CD4-positive, CD25-positive, alpha-beta regulatory T cell (primary cell): ENCODE measurements at places on chromosomes 7 and 10.

DNA sequence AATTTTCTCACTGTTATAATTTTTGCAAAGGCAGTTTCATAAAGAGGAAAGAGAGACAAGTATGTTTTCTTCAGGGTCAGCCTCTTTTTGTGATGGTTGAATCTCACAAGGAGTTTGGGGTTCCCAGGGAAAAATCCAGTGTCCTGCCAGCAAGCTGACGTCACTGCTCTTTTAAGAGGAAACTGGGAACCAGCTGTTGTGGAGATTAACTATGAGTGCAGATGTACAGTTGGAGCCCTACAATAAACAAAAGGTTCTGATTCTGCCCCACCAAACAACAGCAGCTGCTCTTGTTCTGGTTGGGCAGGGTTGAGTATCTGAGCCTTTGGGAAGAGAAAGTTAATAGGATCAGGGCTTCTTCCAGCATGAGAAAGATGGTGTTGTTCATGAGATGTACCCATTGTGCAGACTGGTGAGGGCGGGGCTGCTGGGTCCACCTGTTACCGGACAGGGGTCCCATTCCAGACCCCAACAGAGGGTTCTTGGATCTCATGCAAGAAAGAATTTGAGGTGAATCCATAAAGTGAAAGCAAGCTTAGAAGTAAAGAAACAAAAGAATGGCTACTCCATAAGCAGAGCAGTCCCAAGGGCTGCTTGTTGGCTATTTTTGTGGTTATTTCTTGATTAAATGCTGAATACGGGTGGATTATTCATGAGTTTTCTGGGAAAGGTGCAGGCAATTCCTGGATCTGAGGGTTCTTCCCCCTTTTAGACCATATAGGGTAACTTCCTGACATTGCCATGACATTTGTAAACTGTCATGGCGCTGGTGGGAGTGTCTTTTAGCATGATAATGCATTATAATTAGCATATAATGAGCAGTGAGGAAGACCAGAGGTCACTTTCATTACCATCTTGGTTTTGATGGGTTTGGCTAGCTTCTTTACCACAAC lies 12.5 kb downstream of the PRF1 start:
- DNase-seq, result no peak

- no peak for DNase-seq
Observed at GRCh38 chr7:37493123-37493522, 44.5 kb upstream of the ELMO1 start.

DNA sequence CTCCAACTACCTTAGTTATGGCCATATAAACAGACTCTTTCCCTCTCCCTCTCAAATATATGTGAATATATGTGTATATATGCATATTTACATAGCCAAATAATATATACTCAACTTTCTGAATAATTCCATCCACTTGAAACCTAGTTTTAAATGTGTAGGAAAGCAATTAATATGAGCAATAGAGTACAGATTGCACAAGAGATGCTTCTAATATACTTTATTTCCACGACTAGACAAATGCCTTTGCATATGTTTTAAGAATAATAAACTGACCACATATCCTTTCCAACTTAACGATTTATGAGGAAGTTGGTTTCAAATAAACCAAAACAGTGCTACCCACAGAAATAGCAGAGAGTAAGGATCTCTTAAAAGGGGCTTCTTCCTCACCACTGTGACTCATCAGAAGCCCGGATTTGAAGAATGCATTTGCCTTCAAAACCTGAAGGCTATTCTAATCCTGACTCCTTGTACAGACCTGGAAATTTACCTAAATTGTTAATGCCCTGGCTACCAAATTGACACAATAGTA lies 266.3 kb downstream of the AHR start:
- no peak for DNase-seq

DNA sequence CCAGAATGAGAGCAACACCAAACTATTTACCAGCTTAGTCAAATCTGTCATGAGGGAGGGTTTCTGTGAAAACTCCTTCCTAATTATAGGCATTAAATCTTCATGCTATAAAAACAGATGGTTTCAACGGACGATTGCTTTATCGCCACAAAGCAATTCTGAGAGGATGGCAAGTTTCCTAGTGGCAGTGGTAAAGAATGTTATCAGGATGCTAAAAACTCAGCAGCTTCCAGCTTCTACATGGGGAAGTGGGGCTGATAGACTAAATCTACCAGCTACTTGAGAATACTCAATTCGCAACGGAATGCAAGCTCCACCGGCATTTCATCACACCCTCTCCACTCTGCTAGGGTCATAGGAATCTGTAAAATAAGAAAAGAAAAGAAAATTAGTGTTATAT lies 41.8 kb downstream of the JCAD start:
- DNase-seq, result no peak

GRCh38 chr7:30824821-30825720 lies 53.9 kb downstream of the MINDY4 start:
- DNase-seq, result no peak

GRCh38 chr7:86814661-86815379 lies 171.1 kb downstream of the GRM3 start:
- no peak for DNase-seq

- DNase-seq, result no peak
Observed at GRCh38 chr7:113197274-113197673, 78.9 kb upstream of the SMIM30 start.

DNA sequence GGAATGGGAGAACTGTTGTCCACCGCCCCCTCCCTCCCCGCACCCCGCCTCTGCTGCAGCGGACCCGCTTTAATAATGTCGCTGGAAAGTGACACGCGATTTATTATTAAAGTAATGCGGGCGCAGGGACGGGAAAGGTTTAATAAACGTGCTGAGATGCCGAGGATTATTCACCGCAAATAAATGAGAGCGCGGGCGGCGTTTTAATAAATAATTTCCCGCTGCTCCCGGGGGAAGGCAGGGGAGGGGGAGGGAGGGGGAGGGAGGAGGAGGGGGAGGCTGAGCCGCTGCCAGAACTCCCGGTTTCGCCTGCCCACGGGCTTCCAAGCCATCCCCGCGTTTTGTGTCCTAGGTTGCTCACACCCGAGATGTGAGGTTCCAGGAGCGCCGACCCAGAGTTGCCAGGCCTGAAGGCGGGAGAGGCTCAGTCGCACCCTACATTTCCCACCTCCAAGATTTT lies 5.1 kb downstream of the KAZALD1 start:
- DNase-seq, result no peak

- DNase-seq, result no peak
Observed at GRCh38 chr10:116099023-116099420, 174.0 kb downstream of the GFRA1 start.

GRCh38 chr7:38280000-38280399 lies 6.6 kb upstream of the TARP start:
- DNase-seq, result no peak

- DNase-seq, result no peak
Observed at GRCh38 chr10:52639652-52640051, 132.9 kb downstream of the MBL2 start.

GRCh38 chr7:26688936-26689506 lies 175.4 kb downstream of the SKAP2 start:
- DNase-seq, result no peak

DNA sequence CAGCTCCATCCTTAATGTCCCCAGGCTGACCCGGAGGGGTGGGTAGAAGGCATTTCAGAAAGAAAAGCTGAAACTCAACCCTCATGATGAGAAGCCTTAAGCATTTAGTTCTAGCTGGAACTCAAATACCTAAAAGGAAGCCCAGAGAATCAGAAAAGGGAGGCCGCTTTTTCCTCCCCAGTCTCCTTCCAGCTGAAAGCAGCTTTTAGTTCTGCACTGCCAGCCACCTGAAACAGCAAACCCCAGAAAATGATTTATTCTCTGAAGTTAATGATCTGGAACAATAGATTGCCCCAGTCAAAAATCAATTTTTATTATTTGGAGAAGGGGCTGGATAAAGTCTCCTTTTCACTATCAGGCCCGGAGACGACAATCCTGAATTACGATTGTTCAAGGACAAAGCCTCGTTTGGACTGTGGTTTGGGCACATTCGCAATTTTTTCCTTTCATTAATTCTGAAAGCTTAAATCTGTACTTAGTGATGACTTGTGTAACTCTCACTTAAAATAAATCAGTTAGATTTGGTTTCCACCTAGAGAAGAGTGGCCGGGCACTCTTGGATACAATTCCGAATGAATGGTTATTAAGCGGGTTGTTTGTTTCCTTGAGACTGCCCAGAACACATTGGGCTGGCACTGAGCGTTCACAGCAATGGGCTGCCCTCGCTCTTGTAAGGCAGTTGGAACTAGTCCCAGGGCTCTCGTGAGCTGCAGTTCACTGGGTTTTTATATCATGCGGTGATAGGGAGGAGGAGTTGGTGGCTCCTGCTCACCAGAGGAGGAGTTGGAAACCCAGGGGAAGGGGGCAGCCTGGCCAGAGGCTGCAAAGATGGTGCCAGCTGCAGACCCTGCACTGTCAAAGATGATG lies 262.2 kb downstream of the CCSER2 start:
- no peak for DNase-seq

DNA sequence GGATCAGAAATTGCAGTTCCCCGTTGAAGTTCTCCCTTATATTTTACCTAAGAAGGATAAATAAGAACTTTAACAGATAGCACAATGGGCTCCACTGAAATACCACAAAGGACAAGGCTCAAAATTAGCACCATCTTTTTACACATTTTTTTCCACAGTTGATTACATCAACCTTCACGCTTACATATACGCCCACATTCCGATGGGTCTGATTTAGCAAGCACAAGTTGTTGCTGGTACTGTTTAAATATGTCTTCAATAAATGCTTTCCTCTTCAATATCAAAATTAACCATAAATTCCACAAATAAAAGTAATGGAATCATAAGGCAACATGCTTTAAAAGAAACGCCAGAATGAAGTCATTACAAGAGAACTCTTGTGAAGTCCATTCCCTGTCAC lies 79.5 kb downstream of the NEBL start:
- DNase-seq, result no peak

DNA sequence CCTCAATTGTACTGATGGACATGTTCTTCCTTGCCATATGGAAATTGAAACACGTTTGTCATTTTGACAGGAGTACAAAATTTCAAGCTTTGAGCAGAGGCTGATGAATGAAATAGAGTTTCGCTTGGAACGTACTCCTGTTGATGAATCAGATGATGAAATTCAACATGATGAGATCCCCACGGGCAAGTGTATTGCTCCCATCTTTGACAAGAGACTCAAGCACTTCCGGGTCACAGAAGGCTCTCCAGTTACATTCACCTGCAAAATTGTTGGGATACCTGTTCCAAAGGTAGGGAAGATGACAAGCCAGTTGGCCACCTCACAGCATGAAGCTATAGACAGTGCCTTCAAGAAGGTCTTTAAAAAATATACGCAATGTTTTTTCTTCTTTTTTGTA lies 43.1 kb downstream of the ATOH7 start:
- DNase-seq, result no peak

GRCh38 chr7:106775552-106775936 lies 89.5 kb upstream of the PIK3CG start:
- no peak for DNase-seq

DNA sequence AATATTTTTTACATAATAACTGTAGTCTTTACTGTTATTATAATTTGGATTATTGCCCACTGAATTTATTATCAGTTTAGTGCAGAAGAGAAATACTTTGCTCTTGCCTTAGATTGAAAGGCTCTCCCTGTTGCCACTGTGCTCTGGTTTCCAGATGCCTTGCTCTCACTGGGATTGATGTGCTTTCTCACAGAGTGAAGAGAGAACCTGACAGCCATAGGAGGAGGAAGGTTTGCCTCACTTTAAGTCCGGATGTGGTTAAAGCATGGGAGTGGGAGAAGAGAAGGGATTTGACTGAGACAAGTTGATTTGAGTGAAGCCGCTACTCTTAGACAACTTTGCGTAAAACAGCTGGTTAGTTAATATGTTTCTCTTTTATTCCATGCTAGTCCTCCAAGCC lies 68.2 kb upstream of the RPA3 start:
- no peak for DNase-seq

DNA sequence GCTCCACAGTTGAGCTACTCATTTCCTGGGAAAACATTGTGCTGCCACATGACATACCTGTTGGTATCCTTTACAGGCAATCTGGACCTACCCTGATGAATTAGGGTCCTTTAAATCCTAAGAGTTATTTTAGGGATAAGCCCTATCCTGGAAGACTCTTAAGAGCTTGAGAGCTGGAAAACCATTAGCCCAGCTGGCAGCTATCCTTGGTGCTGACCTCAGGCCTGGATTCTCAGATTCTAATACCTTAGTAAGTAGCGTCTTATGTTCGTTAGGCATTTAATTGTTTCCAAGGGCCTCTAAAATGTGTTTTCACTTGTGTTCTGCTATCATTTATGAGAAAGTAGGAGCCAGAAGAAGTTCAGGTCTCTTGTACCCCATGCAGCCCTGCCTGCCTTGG lies 93.0 kb upstream of the SORCS3 start:
- no peak for DNase-seq

- no peak for DNase-seq
Observed at GRCh38 chr7:1669954-1670893, at the start of gene ELFN1. Gene ELFN1 (plus strand): TSS chr7:1670277. CDS start chr7:1744597, 74,320 bp downstream.

DNA sequence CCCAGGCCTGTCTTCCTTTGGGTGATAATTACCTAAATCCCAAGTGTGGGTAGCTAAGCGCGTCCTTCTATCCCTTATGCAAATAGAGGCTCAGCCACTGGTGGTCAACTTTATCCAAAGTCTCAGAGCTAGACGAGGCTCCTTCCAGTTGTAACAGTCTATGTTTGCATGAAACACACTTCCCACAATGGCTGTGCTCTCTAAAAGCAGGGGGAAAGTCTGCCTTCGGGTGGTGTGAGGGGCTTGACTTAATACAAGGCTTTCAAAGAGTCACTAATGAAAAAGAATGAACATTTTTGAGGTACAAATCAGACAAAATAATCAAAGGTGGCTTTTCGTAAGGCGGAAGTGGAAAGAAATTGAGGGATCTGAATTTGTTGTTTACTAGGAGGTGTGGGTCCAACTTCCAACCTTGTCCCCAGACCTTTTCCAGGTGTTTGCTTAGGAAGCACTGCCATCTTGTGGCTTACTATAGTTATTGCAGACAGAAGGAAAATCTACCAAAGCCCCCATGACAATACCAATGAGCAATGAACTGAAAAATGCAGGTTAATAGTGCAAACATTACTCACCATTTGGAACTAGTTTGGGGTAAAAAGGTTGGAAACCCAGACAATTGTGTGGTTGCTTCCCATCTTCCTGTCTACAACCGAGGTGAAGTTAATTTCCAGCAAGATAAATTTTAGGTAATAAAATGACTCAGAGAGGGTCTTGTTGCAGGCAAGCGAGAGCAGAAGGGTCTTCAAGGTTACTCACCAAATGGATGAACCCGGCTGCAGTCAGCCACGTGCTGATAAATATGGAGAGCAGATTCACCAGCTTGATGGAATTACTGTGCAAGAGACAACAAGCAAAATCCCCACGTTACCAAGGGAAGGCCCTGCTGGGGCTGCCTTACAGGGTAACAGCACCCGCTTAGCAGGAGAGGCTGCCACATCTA lies 525.7 kb downstream of the KCNMA1 start:
- peak; percentile 14 for DNase-seq

- no peak for DNase-seq
Observed at GRCh38 chr10:72351479-72351878, 3.2 kb downstream of the DNAJB12 start.
